ENCODE measurements at places on chromosomes 6 and 20.

DNA sequence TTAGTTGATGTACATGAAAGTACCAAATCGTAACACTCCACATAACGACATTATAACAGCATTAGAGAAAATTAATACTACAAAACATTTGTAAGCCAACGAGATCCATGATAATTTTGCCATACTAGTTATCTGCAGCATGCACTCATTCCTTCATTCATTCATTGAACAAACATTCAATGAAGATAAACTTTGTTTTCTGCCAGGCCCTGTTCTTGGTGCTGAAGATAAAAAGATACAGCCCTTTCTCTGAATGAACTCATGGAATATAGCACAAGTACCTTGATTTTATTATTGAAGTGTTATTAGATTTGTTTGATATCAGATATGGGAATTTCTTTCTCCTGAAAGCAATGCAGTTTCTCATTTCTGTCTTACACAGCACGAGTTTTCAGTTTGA lies 524.0 kb downstream of the TFAP2A start:
- DNase-seq, result no peak

DNA sequence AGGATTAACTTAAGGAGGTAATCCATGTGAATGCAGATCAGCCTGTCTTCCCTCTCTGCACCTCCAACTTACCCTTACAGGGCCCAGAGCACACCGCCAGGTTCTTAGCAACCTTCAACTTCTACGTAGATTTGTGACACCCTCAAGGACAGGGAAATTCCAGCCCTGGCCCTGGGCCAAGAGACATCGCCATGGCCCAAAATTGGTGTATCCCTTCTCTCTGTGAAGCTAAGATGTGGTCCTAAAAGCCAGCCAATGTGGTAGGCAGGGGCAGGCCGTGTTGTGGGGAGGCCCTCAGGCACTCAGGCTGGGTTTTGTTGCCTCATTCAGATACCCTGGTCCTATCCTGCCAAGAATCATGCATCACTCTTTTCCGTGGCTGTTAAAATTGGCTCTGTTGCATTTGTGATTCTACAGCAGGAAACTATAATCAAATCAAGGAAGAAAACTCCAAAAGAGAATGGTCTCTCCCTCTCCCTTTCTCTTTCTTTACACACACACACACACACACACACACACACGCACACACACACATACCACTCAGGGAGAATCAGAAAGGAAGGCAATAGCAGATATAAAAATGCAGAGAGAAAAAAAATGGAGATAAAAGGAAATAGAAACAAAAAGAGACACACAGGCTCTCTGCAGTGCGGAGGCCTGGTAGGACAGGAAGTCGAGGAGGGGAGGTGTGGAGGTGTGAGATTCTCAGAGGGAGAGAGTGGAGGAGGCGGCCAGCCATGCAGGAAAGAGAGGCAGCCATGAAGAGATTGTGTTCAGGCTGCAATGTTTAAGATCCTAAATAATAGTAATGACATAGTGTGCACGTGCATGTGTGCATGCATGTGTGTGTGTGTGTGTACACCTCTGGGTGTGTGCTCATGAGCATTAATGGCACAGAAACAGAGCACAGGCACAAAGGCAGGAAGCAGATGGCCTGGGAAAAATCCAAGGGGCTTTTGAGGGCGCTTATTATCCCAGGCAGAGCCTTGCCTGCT lies 201.8 kb upstream of the LRFN2 start:
- peak; percentile 35 for DNase-seq

DNA sequence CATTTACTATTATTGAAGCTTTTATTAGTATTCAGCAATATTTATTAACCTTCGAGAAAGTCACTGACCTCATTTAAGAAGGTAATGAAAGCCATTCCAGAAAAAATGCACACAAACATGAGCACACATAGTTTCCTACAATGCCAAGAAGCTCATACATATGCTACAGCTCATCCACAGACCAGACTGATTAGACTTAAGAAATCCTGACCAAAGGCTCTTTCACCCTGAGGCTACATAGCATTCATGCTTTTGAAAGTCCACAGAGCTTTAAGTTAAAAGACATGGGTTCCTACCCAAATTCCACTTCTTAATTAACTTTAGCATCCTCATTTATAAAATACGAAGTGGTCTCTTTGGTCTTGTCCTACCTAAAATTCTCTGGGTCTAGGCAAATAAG lies 430.4 kb downstream of the TBC1D32 start:
- DNase-seq, result no peak

GRCh38 chr6:141077355-141078333 lies 1055.1 kb upstream of the GJE1 start:
- no peak for DNase-seq

All from GM18507 (cell line).